ENCODE measurements at places on chromosomes 4 and X.

GRCh38 chr4:52110171-52110570 is 59.1 kb downstream of the SPATA18 start:
- DNase-seq = no peak

- DNase-seq = no peak
Observed at GRCh38 chr4:15690020-15690809, 8.6 kb downstream of the FAM200B start.

- DNase-seq = no peak
Observed at GRCh38 chr4:76301068-76301774, 5.3 kb upstream of the STBD1 start.

- DNase-seq = no peak
Observed at GRCh38 chr4:1872870-1873269, 1.7 kb downstream of the NSD2 start.

DNA sequence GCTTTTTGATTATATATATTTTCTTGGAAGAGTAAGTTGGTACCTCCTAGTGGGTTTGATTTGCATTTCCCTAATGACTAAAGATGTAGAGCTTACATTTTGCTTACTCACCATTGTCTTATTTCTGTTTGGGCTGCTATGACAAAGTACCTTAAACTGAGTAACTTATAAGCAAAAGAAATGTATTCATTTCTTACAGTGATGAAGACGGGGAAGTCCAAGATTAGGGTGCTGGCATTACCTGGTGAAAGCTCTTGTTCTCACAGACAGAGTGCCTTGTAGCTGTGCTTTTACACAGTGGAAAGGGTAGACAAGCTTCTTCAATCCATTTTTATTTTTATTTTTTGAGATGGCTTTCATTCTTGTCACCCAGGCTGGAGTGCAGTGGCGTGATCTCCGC is 229.2 kb upstream of the AGA start:
- DNase-seq = no peak

DNA sequence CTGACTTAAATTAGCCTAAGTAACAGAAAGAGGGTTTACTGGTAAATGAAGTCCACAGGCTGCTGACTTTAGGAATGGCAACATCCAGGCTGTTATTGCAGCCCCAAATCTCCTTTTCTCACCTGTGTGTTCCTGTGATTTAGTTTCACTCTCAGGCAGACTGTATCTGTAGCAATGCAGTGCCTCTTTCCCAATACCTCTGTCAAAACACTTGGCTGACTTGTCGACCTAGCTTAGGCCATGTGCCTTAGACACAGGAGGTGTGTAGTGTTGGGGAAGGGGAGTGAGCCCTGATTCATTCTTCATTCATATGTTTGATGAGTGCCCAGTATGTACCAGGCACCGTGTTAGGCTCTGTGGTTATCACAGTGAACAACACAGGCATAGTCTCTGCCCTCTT is 46.9 kb downstream of the JADE3 start:
- no peak for DNase-seq

GRCh38 chr4:175071123-175071522 is 153.0 kb downstream of the ADAM29 start:
- no peak for DNase-seq

GRCh38 chr4:136088211-136088867 is 1444.0 kb downstream of the PCDH18 start:
- DNase-seq = no peak

DNA sequence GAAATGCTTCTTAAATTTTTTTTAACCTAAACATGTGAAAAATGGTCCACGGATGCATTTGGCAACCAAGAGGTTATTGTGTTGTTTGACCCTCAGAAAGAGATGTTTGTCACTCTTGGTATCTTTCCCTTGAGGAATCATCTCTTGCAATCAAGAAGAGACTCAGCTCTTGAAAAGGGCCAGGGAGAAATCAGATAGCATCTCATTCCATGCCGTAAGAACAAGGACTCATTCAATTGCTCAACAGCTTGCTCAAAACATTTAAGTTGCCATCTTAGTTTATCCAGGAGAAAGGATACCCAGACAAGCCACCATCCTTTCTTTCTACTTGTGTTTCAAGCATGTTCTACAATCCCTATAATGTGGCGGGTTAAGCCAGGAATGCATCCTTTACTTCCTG is 209.5 kb upstream of the LNX1 start:
- DNase-seq = no peak

- no peak for DNase-seq
Observed at GRCh38 chr4:125283707-125284279, 31.0 kb upstream of the FAT4 start.
